ENCODE measurements at places on chromosomes 6 and 20.

DNA sequence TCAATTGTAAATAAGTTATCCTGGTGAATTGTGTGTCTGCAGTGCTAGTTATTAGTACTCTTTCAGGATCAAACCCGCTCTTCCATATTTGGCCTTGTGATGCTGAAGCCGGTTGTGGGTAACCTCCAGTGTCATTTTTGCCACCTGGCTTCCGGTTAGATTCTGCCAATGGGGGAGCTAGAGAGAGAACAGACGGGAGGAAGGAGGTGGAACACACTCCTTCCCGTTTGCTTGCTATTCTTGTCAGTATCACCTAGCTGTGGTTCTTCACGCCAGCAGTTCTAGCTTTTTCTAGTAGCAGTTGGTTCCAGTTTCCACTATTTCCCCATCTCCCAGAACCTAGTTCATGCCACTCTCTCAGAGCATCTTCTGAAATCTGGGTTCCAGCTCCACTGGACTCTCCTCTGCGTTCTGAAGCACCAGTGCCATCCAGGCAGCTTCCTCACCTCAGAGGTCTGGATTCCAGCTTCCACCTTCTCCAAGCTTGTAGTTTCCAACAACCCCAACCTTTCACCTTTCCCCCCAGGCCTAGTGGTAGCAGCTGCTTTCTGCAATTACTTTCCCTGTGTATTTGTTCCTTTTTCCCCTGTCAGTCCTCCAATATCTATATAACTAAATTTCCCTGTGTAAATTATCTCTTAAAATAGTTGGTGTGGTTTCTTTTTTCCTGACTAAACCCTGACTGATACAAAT, 46.9 kb upstream of the LOC128125822 start:
- DNase-seq, result no peak

DNA sequence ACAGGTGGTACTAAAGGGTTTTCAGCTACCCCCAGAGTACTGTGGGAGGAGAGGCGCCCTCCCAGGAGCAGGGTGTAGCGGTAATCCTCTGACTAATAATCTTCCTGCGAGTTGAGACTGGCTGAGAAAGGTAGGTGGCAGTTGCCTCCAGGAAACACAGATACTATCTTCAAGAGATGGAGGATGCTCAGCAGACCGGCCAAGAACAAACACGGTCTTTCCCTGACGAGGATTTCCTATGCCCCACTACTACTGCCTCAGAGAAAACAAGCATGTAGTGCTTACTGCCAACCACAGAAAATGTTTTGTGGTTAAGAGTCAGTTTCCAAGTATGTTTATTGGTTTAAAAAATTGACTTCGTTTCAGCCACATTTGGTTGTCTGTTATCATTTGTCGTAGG, 26.8 kb downstream of the C6orf89 start:
- no peak for DNase-seq

GRCh38 chr20:30513050-30513628, 744.3 kb upstream of the DEFB115 start:
- DNase-seq, result no peak

DNA sequence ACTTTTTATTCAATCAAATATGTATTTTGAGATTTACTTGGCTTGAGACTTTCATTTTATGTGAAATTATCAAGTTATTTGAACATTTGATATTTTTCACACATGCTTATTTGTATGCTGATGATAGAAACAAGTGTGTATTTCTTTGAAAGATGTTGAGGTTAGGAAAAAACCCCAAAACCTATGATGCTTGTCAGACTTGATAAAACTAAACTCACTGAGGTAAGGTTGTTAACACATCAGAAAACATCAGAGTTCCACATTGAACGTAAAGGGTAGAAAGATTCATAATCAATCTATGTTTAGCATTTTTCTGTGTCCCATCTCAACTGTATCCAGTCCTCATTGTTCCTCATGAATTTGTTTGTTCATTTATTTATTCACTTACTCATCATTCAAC, 12.2 kb downstream of the SF3B5 start:
- DNase-seq, result no peak

DNA sequence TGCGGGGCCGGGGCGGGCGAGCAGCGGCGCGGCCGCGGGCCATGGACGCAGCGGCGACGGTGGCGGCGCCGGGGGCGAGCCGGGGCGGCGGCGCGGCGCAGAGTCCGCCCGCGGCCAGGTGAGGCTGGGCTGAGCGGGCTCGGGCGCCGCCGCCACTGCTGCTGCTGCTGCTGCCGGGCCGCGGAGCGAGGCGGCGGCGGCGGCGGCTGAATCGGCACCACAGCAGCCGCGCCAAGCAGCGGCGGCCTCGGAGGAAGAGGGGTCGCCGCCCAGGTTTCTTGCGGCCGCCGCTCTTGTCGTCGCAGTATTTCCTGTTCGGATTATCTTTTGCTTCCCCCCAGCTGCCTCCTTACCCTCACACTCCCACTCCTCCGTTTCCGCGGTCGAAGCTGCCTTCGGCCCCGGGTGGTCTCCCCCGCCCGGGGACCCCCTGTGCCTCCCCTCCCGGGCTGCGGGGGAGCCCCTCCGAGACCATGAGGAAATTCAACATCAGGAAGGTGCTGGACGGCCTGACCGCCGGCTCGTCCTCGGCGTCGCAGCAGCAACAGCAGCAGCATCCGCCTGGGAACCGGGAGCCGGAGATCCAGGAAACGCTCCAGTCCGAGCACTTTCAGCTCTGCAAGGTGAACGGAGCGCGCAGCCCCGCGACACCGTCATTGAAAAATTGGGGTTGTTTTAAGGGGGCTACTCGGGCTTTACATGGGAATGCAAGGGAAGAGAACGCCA, at the start of gene STXBP5:
Gene STXBP5 (plus strand): TSS at position 358 of the 726 bp plus-strand sequence. CDS start 116 bp downstream, at position 474.
- peak; percentile 47 for DNase-seq

- no peak for DNase-seq
Observed at GRCh38 chr6:134707342-134708031, 242.4 kb downstream of the ALDH8A1 start.

DNA sequence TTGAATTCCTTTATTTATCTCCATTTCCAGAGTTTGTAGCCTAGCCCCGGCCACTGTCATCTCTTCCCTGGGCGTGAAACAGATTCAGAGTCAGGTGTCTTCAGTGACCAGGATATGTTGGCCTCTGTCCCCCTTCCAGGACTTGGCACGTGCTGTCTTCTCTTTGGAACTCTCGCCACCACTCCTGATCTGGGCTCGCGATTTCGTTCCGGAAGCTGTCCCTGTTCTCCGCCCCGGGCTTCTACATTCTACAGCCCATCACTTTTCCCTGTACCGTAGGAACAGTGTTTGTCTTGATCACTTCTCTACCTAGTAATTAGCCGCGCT, 739 bp downstream of the GSS start:
- no peak for DNase-seq

- DNase-seq, result no peak
Observed at GRCh38 chr6:147904416-147904815, 395.9 kb downstream of the SAMD5 start.

- DNase-seq, result no peak
Observed at GRCh38 chr20:19313342-19314069, 101.1 kb downstream of the SLC24A3 start.

DNA sequence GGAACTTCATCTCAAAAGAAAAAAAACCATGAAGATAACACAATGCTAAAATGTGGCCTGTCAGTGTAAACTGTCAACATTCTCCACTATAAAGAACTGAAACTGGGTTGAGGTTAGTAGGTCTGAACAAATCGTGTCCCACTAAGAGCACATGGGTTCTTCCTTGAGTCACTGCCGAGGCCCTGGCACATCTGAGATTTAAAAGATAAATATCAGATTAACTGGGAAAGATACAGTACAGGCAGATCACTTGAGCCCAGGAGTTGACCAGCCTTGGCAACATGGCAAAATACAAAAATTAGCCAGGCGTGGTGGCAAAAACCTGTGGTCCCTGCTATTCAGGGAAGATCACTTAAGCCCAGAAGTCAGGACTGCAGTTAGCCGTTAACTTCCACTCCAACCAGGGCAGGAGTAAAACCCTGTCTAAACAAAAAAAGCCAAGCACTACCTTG, 5.6 kb downstream of the EEF1A1 start:
- DNase-seq, result no peak

DNA sequence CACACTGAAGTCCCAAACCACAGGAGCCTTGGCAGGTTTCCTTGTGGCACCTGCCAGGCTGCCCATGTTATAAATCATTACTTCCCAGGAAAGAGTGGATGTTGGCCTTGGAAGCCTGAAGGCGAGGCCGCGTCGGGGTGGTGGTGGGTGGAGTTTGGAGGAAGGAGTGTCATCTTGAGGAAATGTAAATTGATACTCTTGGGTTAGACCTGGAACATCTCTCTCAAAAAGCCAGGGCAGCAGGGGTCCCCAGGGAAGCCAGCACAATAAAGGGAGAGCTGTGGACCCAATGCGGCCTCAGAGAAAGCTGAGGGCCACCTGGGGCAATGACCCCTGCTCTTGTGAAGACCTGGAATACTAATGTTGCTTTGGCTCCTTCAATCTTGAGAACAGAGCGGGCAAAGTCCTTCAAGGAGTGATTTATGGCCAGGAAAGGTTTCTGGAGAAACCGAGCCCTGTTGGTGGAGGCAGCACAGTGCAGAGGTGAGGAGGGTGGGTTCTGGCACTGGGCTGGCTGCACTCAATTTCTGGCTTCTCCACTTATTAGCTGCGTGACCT, 26.3 kb upstream of the TRAF3IP2 start:
- no peak for DNase-seq

- DNase-seq, result no peak
Observed at GRCh38 chr6:4820704-4821276, 44.6 kb downstream of the CDYL start.

DNA sequence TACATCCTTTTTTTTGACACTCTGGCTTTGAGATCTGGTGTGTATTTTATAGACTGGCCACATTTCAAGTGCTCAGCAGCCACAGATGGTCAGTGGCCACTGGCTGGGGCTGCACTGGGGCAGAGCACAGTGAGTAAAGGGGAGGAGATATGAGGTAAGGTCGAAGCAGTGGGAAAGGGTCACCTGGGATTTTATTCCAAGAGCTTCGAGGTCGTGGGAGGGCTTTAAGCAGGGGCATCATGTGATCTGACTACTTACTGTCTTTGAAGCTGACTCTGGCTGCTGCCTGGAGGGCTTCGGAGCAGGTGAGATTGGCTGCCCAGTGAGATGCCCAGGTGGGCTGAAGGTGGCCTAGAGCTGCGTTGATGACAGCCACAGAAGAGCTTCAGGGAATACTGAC, 6.7 kb downstream of the C20orf203 start:
- DNase-seq, result no peak

DNA sequence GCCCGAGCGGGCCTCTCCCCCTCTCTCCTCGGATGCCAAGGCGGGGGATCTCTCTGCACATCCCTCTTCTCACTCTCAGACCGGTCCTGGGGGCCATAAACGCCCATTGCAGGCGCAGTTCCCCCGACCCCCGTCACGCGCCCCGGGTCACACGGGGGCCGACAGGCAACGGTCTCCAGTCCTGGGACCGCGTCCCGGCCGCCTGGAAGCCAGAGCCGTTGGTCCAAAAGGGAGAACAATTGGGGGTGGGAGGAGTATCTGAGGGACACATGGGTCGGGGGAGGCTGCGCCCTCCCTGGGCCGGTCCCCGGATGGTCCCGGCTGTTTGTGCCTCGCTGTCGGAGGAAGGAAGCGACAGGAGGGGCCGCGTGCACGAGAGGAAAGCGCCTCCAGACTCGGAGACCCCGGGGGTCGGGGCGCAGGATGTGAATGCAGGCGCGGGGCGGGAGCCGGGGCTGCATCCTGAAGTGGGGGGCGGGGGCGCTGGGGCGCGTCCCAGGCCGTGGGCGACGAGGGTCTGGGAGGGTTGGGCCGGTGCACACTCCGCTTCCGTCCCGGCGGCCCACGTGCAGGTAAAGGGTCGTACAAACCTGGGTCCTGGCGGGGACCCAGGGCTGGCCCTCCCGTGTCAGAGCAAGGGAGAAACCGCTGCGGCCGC, 903 bp downstream of the SLC4A11 start:
- DNase-seq, result no peak

- no peak for DNase-seq
Observed at GRCh38 chr6:126805861-126806260, 312.6 kb upstream of the RSPO3 start.

DNA sequence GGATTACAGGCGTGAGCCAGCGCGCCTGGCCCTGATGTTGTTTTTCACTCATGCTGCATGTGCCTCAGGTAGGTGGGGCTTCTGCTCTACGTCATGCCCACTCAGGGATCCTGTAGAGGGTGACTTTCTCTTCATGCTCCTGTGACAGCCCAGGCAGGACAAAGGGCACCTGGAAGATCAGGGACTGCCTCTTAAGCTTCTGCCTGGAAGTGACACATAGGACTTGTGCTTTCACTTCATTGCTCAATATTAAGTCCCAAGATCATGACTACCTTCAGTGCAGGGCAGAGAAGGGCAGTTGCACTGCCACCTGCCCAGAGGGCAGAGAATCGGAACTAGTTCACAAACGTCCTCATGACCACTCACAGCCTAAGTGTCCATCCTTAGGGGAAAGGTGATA, 249.5 kb upstream of the SULF2 start:
- no peak for DNase-seq

- no peak for DNase-seq
Observed at GRCh38 chr6:6046716-6047115, 40.0 kb upstream of the NRN1 start.

- no peak for DNase-seq
Observed at GRCh38 chr6:144405163-144405562, 120.0 kb downstream of the UTRN start.

DNA sequence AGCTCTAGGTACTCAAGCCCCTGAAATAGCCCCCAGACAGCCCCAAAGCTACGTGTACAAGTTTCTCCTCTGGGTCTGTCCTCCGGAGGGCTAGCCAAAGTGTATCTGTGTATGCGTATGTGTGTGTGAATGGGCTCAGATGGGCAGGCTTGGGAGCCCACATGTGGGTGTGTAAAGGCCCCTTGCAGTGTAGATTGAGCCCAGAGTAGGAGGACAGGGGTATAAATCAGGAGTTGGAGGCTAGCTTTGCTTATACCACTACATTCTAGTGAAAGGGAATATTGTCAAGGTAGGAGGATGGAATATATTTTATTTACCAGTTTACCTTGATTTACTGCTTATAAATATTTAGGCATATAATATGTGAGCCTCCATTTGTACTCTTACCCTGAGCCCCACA, 9.0 kb upstream of the MAP3K7 start:
- DNase-seq, result no peak

DNA sequence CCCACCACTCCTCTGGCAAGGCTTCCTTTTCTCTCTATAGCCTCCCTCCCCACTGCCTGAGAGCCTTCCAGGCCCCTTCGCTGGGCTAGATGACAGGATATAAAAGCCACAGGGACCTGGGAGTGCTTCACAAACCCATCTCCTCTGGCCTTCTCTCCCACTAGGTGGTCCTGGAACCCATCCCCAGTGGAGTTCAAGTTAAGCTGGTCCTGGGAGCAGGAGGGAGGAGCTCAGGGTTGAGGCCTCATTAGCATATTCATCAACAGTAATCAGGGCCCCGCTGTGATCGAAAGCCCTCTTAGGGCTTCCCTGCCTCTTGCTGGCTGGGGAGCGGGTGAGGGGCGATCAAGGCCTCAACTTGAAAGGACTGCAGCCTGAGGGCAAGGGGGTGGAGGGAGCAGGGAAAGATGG, 9.1 kb downstream of the EBF4 start:
- no peak for DNase-seq

- DNase-seq, result no peak
Observed at GRCh38 chr6:6417475-6417874, 97.0 kb upstream of the F13A1 start.

DNA sequence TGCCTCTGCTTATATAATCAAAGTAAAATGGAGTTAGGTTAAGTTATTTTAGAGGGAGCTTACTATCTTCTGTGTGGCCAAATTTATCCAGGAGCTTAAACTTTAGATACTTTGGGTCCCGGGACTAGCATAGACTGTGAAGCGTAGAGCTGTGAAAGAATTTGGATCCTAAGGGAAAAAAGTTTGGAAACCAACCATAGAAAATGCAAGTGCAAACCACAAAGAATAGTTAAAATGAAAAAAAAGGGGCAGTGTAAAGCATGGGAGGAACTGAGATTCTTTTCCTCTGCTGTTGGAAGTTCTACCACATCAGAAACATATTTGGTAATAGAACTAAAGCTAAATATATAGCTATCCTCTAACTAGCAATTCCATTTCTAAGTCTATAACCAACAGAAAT, 232.2 kb upstream of the FLRT3 start:
- no peak for DNase-seq

All from activated CD4-positive, CD25-positive, alpha-beta regulatory T cell treated with anti-CD3 and anti-CD28 coated beads, Interleukin-2, amount 50 U/mL, for 72 hours (primary cell).